CD4-positive, alpha-beta T cell treated with Interleukin-17A for 1 hour (primary cell): ENCODE measurements at places on chromosomes 3 and 15.

DNA sequence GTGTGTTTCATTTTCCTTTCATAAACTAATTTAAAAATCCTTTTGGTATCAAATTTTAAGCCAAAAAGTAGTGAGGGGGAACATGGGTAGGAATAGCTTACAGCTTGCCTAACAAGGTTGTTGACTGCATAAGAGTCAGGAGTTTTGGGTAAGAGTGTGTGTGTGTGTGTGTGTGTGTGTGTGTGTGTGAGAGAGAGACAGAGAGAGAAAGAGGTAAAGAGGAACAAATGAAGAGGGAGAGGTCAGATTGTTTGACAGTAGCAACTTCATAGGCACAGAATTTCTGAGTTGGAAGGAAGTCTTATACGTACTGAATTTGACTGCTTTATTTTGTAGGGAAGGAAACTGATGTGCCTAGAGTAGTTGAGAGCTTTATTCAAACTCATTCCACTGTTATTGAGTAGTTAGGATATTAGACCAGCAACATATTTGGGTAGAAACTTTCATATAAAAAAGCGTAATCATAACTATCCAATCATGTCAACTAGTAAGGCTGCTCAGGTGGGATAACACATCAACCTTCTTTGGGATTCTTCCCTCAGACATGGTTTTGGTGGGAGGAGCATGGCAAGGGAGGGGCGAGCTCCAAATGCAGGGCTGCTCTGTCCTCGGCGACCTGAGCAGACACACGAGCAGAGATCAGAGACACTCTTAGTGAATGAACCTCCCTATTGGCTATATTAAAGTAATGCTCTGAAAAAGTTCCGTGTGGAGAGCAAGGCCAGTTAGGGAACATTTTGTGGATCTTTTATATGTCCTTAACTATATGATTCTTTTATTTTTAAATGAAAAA, 86.4 kb downstream of the LPP start:
- no peak for DNase-seq

DNA sequence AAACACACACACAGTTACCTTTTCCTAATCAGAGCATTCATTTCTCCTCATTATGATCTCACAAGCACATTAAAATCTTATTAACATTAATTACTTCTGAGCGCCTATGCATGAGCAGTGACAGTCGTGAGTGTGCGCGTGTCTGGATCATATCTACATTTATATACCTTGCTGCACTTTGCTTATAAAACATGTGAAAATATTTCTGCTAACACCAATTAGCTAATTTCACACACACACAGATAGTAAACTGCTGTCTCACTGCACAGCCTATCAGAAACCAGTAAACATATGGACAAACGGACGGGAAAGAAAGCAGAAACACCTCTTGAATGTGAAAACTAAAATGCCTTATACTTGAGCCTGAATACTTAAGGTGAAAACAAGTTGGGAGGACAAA, 64.8 kb downstream of the ZBTB20 start:
- DNase-seq, result no peak

DNA sequence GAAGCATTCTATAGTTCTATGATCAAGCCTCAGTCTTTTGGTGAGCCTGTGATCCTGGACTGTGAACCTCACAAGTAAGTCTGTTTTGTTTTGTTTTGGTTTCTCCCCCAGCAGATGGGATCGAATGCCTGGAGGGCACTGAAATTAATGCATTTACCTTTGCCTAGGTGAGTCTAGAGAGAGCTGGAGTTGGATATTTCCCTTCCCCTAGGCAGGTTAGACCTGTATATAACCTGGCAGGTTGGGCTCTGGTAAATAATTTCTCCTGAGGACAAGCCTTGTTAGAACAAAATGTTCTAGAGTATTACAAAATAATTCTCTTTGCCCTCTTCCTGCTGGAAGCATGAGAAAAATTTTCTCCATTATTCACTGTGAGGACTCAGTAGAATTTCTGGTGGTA, 211.9 kb downstream of the TPRG1 start:
- DNase-seq, result no peak

GRCh38 chr3:29080967-29081366, 199.9 kb upstream of the RBMS3 start:
- no peak for DNase-seq
